ENCODE measurements at places on chromosomes 6 and 20. TPM values are rescaled to one million over a fixed set of nuclear protein-coding genes. Genes with fewer than 3 reads are reported as not detected.

SLC17A2 gene
- total RNA-seq: 0.58 TPM

PRKN gene
- 19.2 TPM for total RNA-seq

ELOVL4 gene
- total RNA-seq: 2.3 TPM

BTNL2 gene
- not detected for total RNA-seq

MEA1 gene
- total RNA-seq: 51.4 TPM

SIRPB2 gene
- total RNA-seq: 5.5 TPM

TAAR2 gene
- not detected for total RNA-seq

OOEP gene
- total RNA-seq: not detected

VARS1 gene
- 38.8 TPM for total RNA-seq

POLR1H gene
- total RNA-seq: 36.4 TPM

HLA-F gene
- total RNA-seq: 31.5 TPM
